ENCODE measurements at places on chromosomes 1 and 21.

GRCh38 chr1:19484338-19484797 lies 971 bp downstream of the CAPZB start:
- no peak for DNase-seq

- no peak for DNase-seq
Measured at GRCh38 chr1:145827966-145828365, 4.0 kb downstream of the POLR3C start.

GRCh38 chr1:151760597-151761385 lies 2.5 kb downstream of the MRPL9 start:
- DNase-seq, result no peak

DNA sequence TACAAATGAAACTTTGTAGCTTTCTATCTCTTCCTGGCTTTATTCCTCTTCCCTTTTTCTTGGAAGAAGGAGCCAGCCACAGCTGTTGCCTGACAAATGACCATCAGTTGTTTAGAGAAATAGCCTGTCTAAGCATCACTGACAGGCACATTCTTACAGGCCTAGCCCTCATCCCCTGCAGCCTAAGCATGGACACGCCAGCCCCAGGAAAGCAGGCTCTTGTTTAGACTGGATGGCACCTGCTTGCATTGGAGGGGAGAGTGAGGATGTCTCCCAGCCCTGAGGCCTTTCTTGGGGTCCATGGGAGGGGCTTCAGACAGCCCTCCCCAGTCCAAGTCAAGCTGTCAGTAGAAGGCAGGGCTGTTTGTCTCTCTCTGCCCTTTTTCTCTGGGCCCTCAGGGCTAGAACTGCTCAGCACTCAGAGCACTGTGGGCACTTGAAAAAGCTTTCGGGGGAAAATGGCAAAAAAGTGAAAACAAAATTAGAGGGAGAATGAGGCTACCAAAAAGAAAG lies 282.5 kb upstream of the PLXNA2 start:
- DNase-seq, result no peak

GRCh38 chr1:10617318-10617717 lies 142.6 kb downstream of the PEX14 start:
- DNase-seq, result no peak
